ENCODE measurements at places on chromosomes 5 and 9.

DNA sequence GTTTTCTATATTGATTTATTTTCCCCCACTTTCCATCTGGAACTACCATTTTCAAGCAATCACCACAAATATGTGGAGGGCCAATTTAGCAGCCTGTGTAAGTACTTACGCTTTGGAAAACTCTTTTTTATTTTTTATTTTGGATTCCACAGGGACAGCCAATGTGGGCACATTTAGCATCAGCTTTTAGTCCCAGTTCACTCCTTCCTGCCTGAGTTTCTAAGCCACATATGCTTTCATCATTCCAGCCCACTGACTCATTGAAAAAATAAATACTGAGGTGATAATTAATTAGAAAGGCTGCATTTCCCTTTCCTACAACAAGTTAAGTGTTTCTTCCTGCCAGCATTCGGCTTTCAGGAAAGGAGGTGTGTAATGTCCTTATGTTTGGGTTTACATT lies 76.8 kb downstream of the TMEM167A start:
- no peak for DNase-seq

GRCh38 chr5:73564018-73564417 lies 1.4 kb downstream of the ANKRA2 start:
- no peak for DNase-seq

GRCh38 chr5:34452170-34452828 lies 203.8 kb upstream of the RAI14 start:
- DNase-seq, result peak; percentile 38

DNA sequence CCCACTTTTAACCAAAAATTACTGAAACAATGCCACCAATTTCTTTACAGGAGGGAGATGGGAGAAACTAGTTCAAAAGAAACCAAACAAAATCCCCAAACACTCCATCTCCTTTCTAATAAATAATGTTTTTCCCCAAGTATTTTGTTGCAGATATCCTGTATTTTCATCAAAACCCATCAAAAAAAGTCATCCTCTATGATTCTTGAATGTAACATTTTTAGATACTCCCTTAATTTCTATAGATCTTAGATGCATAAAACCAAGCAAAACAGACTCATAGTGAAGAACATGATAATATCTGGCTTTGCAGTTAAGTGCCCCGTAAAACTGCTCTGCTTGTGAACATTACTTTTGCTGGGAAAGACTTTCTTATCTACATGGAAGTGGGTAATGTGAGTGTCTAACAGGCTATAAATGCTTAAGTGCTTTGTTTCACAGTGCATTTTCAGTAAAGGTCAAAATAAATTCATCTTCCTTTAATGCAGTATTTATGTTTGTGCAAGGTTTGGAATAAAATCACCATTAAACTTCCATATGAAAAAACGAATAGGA lies 77.3 kb upstream of the TBCA start:
- no peak for DNase-seq

DNA sequence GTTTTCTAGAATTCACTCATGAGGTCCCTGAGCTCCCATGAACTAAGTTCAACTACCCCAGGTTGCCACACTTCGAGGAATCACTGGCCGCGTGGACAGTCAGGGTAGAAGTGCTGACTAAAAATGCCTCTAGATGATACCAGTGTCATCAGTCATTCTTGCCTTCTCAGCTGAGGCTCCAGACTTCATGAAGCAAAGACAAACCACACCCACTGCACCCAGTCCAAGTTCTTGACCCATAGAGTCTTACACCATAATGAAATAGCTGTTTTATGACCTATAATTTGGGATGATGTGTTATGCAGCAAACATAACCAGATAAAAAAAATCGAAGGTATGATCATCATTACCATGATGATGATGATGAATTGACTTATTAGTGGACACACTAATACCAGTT lies 632.9 kb upstream of the TLE4 start:
- no peak for DNase-seq

GRCh38 chr9:10366171-10366779 lies 246.5 kb downstream of the PTPRD start:
- peak; percentile 42 for DNase-seq

DNA sequence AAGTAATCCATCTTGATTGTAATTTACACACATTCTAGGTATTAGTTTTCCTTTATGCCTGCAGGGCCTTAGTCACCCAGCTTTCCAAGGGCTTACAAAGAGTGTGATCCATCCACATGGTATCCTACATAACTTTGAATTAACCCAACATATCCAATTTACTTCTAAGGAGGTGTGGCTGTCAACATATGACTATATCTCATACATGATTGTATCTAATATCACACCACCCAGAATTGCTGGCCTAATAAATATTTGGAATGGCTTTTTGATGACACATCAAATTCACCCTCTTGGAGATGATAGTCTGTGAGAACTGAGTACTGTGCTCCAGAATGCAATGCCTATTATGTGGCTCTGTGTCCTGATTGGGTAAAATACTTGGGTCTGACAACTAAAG lies 363.3 kb upstream of the GRIN3A start:
- no peak for DNase-seq

DNA sequence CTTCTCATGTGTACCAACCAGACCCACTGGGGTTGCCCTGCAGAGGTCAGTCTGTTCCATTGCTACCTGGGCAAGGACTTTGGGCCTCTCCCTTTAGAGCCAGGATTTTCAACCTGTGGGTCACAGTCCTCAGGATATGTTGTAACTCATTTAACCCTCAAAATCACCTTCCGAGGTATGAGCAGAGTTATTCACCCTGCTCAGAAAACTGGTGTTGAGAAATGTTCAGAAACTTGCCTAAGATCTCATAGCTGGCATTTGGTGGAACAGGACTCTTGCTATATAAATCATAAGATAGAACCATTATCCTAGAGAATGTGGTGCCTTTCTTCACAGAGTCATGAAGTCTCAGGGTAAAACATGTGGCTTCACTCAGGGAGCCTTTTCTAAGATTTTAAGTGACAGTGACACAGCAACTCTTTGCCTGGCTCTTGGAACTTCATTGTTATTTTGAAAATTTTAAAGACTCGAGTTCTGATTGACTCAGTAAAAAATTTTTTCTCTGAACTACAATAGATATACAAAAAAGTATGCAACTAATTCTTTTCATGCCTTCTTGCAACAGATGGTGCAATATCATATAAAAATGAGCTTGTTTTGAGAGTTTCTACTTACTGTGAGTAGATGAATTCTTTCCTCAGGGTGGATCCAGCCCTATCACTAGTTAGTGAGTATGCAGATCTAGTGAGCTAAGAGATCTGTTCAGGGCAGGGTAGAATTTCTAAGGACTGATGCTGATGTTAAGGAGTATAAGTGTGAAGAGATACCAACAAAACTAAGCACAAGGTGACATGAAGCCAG lies 29.5 kb downstream of the CAST start:
- DNase-seq, result no peak

GRCh38 chr9:108271646-108272348 lies 584.0 kb downstream of the ACTL7B start:
- peak; percentile 96 for DNase-seq

DNA sequence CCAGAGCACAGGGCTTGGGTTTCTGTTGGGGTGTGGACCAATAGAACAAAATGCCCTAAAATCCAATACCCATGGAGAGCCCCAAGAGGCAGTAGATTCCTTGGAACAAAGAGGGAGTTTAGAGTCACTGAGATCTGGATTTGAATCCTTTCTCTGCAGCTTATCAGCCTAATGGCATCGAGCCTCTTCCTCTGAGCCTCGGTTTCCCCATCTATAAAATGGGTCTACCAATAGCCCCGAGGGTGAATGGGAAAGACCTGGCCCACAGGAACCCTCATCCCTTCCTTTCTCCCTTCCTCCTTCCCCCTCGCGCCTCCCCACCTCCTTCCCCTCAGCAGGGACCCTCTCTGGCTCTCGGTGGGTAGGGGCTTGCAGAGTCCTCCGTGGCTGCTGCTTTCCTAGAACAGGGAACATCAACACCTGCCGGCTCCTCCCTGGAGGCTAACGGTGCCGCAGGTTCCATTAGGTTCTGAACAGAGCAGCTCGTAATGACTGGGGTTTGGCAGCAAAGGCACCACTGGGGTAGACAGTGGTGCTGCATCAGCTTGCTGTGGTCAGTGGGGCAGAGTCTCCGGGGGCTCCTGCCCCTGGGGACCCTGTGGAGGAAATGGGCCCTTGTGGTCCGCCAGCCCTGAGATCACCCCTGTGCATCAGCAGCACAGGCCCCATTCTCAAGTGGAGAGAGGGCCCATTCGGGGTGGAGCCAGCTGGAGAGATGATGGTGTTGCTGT lies 40.3 kb downstream of the NEK6 start:
- DNase-seq, result no peak

GRCh38 chr5:155529362-155529761 lies 515.8 kb downstream of the KIF4B start:
- no peak for DNase-seq

GRCh38 chr5:155025895-155026294 lies 12.3 kb downstream of the KIF4B start:
- DNase-seq, result no peak

- no peak for DNase-seq
These were observed 19.1 kb upstream of the GLE1 start for GRCh38 chr9:128485414-128485855.

- no peak for DNase-seq
These were observed 81.8 kb downstream of the NFIB start for GRCh38 chr9:14232111-14232510.

DNA sequence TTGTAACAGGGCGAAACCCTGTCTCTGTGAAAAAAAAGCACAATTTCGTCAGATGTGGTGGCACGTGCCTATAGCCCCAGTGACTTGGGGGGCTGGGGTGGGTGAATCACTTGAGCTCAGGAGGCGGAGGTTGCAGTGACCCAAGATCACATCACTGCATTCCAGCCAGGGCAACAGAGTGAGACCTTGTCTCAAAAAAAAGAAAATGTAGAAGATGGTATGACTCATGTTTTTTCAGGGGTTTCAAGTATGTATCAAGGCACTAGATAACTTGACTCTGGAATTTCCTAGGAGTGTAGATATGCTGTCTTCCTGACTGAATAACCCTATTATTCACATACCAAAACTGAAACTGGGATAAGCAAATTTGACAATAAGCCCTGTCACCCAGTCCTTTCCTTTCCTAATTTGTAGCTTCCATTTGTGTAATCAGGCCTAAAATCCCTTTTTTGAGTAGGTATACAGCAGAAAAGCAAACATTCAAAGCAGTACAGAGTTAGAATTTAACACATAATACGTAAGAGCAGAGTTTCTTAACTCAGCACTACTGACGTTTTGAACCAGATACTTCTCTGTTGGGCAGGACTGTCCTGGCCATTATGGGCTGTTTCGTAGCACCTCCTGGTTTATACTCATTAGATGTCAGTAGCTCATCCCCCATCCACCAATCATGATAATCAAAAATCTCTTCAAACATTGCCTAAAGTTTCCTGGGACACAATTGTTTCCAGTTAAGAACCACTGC lies 17.3 kb upstream of the ANKRD18B start:
- DNase-seq, result no peak

Measured in NCI-H774 (cell line).